Smooth muscle cell of the coronary artery (primary cell): ENCODE measurements at places on chromosomes 11 and 22. TPM values are rescaled to one million over a fixed set of nuclear protein-coding genes. Genes with fewer than 3 reads are reported as not detected.

Gene LRRC32
- 29.1 and 65.6 TPM in 2 replicates for total RNA-seq

Gene RAG1
- 0.12 and 0.60 TPM in 2 replicates for total RNA-seq

Gene FGF4
- not detected in 2 replicates for total RNA-seq

Gene SAA1
- 0.45 TPM in 1 of 2 replicates, not detected in the other for total RNA-seq

Gene GLB1L3
- total RNA-seq, result not detected in 2 replicates

Gene OSM
- not detected in 2 replicates for total RNA-seq

Gene MICALL1
- total RNA-seq, result 13.9 and 14.7 TPM in 2 replicates

Gene AQP11
- 0.45 and 5.5 TPM in 2 replicates for total RNA-seq

Gene USP2
- total RNA-seq, result under 0.01 TPM in 2 replicates

Gene ZP1
- 0.12 TPM in 1 of 2 replicates, not detected in the other for total RNA-seq

Gene SLC5A1
- total RNA-seq, result not detected in 2 replicates

Gene MACROD1
- total RNA-seq, result 24.5 and 25.4 TPM in 2 replicates

Gene MRGPRX3
- total RNA-seq, result not detected in 2 replicates

Gene UBE2L6
- total RNA-seq, result 37.1 and 111 TPM in 2 replicates

Gene BDNF
- 1.2 and 38.8 TPM in 2 replicates for total RNA-seq

Gene HIC2
- total RNA-seq, result 2.0 and 3.0 TPM in 2 replicates

Gene SMC1B
- under 0.01 TPM in 1 of 2 replicates, not detected in the other for total RNA-seq

Gene ANGPTL5
- 0.23 TPM in 1 of 2 replicates, not detected in the other for total RNA-seq
